ENCODE measurements at places on chromosomes 6 and 20.

DNA sequence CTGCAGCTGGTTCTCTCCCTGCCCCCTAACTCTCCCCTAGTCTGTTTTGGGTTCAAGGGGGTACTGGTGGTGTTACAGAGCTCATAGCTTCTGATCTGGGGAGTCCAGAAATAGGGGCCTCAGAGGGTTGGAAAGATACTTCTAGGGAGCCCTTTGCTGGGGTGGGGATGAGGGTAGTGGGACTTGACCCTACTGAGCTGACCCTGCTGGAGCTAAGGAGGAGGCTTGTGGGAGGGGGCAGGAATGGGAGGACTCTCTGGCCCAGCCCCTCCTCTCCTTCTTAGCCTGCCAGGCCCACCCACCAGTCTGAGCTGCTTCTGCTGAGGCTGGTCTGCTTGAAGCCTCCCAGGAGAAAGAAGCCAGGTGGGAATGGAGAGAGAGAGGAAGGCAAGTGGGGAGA, at the start of gene EGFL8:
Gene EGFL8 (plus strand): TSS at position 301 of the 400 bp plus-strand sequence. CDS start 1,571 bp downstream, outside the sequence.
- DNase-seq: no peak

DNA sequence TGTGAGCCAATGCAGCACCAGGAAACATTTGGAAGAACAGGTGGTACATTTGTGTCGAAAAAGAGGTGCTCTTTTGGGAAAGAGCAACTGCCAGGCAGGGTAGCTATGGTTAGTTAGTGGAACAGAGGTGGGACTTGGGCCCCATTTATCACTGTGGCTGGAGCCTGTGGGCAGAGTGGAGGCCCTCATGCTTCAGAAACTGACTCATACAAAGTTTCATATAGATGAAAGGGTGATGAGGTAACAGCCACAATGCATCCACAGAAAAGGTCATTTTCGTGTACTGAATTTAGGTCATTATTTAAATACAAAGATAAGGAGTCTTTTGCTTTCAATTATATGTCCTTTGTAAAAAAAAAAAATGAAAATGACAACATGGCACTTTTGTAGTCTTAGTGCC, 76.4 kb upstream of the HS3ST5 start:
- no peak for DNase-seq

DNA sequence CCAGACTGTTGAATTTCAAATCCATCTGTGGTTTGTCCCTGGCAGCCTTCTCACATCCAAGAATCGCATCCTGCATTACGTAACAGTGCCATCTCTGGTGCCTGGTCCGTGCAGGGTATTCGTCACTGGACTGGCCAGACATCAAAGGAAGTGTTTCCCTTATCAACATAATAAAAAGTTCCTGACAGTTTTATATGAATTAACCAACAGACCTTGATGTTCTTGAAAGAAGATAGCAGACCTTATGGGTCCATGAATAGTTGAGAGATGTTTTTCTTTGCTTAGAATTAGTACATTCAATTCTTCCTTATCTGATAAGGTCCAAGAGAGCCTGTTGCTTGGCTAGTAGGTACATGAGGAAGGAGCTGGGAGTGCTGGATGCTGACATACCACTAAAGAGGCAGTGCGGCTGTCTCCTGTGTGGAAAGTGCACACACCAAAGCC, 77.6 kb downstream of the PHACTR2 start:
- no peak for DNase-seq

GRCh38 chr20:54103067-54103761, 32.8 kb upstream of the BCAS1 start:
- peak; percentile 41 for DNase-seq

DNA sequence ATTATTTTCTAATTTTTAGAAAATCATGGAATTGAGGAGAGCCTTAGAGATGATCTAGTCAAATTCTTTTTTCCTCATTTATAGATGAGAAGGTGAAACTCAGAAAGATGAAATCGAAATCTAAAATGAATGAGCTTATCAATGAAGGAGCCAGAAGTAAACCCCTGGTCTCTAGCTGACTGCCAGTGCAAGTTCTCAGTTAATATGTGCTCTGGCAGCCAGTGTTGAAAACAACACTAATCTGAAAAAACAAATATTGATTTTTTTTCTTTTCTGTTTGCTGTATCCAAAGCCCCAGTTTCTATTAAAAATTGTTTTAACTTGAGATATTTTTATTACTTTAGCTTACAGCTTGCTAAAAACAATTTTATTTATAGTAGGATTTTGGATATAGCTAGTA, 21.5 kb upstream of the PBOV1 start:
- DNase-seq: no peak

- no peak for DNase-seq
Observed at GRCh38 chr20:24617080-24617432, 147.6 kb downstream of the SYNDIG1 start.

DNA sequence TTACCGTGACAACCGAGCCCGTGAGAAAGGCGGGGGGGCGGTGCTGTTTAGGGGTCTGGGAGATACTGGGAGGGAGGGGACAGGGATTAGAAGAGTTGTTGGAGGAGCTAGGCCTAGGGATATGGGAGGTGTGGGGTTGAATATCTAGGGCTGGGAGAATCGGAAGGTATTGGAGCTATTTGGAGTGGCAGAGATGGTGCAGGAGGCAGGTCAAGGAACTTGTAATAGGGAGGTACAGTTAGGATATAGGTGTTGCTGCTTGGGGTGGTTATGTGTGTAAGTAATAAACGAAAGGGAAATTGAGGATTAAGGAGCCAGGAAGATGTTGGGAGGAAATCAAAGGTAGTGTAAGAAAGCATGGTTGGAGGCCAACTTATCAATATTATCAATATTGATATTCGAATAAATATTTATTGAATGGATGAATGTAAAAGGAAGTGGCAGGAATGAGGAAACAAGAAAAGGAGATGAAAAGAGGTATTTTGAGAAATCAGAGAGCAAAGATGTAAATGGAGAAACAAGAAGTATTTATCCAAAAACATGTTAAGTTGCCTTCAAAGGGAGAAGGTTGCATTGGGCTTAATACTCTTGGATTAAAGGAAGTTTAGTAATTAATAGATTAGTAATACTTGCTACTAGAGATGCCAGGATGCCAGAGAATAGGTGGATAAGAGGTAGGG, 602 bp downstream of the PPP1R11 start:
- no peak for DNase-seq

GRCh38 chr20:37850724-37851355, 52.1 kb upstream of the VSTM2L start:
- no peak for DNase-seq
